ENCODE measurements at places on chromosomes 16 and 17. TPM values are rescaled to one million over a fixed set of nuclear protein-coding genes. Genes with fewer than 3 reads are reported as not detected.
A peak's percentile ranks its signal among the peaks of the same experiment; 100 is the strongest.

- peak; percentile 59 for DNase-seq
Measured at GRCh38 chr17:48102798-48103715, 1.8 kb upstream of the CBX1 start.

- peak; percentile 61 for DNase-seq
Measured at GRCh38 chr17:3762922-3763776, 37.8 kb downstream of the ITGAE start.

DNA sequence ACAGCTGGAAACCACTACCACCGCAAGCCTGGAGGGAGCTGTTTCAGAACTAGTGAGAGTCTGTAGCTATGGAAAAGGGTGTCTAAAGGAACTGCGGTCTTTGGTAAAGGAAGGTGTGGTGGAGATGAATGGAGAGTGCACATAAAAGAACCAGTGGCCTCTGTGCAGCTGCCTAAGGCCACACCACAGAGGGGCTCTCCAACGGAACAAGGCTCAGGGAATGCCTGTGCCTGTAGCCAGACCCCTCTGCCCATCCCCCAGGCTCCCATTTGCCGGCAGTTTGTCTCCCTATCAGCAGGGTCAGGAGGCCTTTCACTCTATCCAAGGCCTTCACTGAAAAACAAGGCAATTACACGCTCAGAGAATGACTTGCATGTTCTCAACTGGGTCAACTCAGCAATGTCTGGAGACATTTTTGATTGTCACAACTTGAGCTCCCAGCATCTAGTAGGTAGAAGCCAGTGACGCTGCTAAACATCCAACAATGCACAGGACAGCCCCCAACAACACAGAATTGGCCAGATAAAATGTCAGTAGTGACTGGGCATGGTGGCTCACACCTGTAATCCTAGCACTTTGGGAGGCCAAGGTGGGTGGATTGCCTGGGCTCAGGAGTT is 3.3 kb upstream of the FDXR start:
- no peak for DNase-seq

DNA sequence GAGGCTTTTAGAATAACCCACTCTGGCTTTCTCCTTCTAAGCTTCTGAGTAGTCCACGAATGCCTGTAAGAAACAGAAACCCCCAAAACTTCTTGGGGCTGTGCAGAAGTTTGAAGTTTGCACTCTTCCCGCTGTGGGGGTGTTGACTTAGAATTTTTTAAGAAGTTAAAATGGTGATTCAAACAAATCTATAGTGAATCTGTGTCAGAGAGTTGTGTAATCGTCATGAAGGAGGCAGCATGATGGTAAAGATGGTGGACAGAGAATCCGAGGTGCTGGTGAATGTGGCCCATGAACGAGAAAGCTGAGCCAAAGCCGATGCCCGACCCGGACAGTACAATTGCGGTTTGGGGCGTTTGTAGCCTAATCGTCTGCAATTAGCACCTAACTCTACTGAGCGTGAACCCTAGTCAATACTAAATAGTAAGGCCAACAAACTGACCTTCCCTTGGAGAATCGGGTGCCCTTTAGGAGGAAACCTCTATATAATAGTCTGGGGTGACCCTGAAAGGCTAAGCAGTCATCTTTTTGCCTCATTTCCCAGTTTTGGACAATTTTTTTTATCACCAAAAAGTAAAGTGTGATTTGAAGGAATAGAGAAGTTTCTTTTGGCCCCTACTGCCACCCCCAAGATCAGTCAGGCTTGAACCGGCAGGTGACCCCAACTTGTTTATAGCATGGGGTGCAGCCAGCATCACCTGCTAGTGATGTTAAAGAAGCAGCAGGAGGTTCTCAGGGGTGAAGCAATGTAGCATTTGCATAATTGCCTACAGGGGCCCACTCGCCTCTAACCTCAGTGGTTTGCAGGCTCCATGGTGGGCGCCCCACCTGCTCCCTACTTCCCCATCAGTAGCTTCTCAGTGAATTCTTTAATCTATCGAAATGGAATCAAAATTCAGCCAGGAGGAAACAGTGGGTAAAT is 11.2 kb downstream of the IRF8 start:
- DNase-seq, result no peak

DNA sequence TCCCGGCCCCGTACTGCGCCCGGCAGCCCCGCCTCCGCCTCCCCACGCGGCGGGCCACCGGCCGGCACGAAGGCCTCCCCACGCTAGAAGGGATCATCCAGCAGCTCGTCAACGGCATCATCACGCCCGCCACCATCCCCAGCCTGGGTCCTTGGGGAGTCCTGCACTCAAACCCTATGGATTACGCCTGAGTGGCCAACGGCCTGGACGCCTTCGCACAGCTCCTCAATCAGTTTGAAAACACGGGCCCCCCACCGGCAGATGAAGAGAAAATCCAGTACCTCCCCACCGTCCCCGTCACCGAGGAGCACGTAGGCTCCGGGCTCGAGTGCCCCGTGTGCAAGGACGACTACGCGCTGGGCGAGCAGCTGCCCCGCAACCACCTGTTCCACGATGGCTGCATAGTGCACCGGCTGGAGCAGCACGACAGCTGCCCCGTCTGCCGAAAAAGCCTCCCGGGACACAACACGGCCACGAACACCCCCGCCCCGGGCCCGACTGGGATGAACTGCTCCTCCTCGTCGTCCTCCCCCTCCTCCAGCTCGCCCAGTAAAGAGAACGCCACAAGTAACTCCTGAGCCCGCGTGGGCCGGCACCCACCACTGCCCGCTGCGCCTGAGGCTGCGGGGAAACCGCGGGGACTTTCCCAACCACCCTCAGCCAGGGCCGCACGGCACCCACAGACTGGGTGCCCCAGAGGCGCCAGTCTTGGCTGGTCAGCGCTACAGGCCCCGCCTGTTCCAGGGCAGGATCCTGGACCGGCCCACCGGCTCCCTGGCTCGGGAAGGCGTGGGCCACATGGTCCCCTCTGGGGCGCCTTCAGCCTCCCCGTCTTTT is 39.0 kb upstream of the AKAP1 start:
- DNase-seq, result peak; percentile 62

Gene TRIM72
- not detected for total RNA-seq

All from activated CD4-positive, alpha-beta T cell treated with anti-CD3 and anti-CD28 coated beads for 36 hours (primary cell).